NCI-H2029 treated with DMSO at 0.1 percent for 48 hours (cell line): ENCODE measurements at places on chromosomes 13 and 19.
A peak's percentile ranks its signal among the peaks of the same experiment; 100 is the strongest.

DNA sequence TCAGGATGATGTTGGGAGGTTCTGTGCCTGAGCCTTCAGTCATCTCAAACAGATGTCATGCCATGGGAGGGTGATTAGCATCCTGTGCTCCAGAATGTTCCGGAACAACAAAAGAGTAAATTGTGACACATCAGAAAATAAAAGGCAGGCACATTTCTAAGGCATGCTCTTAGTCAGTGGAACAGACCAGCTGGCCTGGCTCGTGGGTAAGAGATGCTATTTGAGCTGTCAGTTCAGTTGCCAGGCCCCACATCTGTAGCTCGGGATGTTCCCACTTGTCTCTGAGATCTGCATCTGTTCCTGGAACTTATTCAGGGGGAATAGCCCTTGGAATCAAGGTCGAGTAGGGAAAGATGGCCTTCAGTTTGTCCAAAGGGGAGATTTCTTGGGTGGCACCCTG, 26.0 kb downstream of the OLFM4 start:
- no peak for DNase-seq

- DNase-seq: peak; percentile 70
Observed at GRCh38 chr19:10191347-10191746, 3.4 kb downstream of the DNMT1 start.

GRCh38 chr19:41189425-41190065, 3.5 kb upstream of the CYP2S1 start:
- DNase-seq: no peak

DNA sequence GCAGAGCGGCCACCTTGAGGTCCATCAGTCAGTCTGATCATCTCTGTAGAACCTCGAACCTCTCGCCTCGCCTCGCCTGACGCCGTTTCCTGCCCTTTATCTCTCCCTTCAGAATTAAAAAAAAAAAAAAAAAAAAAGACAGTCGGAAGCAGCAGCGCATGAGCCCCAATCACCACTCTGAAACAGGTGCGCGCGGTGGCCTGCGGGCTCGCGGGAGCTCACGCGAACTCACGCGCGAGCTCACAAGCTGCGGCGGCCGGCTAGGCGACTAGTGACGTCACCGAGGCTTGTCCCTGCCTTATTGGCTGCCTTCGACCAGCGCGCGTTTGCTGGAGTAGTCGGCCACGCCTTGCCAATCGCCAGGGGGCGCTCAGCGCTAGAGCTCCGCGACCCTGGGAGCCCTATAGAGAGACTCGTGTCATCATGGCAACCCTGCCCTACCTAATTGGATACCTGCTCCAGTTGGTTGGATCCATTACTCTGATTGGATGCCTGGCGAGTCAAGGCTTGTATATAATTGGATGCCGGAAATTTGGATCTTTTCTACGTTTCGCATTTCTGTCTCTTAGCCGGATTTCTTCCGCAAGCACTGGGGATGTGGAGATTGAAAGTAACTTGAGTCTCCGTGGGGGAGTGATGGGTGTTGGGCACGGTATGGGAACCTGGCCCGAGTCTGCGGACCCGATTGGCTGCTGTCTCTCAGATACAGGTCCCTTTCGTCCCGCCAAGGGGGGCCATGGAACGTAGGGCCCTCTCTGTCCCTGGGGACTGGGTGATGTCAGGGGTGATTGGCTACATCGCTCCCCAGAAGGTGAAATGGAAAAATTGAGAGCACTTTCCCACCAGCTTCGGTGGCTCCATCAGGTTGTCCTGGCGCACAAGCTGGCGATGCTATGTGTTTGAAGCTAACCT, 31.6 kb downstream of the SYT3 start:
- no peak for DNase-seq

DNA sequence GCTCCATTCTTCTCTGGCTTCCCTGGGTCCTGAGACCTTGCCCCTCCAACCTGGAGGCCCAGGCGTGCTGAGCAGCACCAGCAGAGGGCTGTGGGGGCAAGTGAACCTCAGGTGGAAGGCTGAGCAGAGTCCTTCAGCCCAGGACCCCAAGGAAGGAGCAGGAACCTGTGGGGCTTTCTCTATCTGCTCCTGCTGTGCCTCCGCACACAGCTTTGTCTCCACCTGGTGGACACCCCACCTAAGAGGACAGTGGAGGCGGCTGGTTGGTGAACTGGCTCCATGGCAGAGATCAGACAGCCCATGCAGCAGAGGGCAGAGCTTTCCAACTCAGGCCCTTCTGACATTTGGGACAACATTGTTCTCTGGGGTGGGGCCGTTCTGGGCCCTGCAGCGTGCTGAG, 19.7 kb downstream of the ZFR2 start:
- no peak for DNase-seq

DNA sequence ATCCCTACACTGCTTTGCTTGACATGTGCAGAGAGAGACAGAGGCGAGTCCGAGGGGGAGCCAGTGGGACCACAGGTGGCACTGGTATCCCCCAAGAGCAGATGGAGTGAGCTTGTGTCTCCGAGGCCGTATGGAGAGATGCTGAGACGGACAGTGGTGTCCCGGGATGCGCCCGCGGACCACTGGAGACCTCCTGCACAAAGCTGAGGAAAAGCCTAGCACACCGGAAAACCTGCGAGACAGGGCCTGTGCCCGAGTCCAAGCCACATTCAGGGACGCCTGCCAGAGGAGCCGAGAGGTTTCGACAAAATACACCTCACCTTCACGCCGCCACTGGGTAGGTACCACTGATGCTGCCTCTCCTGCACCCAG, 66.0 kb upstream of the ZNF527 start:
- DNase-seq: no peak

- DNase-seq: no peak
Observed at GRCh38 chr13:40477623-40478608, 188.5 kb downstream of the FOXO1 start.

DNA sequence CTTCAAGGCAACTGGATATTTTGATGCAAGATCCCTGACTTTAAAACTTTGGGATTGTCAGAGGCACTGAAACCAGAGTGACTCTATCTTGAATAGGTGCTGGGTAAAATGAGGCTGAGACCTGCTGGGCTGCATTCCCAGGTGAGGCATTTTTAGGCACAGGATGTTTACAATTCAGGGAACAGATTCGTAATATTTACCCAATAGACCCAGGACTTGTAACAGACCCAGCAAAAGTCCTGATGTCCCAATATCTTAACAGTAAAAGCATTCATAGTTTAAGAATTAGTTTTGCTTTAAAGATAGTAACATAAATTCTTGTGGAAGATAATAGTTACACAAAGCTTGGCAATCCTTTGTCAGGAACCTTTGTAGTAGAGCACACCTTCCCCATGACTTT, 166.2 kb downstream of the FGF14 start:
- no peak for DNase-seq

GRCh38 chr13:113413898-113414282, 39.4 kb downstream of the ADPRHL1 start:
- no peak for DNase-seq

DNA sequence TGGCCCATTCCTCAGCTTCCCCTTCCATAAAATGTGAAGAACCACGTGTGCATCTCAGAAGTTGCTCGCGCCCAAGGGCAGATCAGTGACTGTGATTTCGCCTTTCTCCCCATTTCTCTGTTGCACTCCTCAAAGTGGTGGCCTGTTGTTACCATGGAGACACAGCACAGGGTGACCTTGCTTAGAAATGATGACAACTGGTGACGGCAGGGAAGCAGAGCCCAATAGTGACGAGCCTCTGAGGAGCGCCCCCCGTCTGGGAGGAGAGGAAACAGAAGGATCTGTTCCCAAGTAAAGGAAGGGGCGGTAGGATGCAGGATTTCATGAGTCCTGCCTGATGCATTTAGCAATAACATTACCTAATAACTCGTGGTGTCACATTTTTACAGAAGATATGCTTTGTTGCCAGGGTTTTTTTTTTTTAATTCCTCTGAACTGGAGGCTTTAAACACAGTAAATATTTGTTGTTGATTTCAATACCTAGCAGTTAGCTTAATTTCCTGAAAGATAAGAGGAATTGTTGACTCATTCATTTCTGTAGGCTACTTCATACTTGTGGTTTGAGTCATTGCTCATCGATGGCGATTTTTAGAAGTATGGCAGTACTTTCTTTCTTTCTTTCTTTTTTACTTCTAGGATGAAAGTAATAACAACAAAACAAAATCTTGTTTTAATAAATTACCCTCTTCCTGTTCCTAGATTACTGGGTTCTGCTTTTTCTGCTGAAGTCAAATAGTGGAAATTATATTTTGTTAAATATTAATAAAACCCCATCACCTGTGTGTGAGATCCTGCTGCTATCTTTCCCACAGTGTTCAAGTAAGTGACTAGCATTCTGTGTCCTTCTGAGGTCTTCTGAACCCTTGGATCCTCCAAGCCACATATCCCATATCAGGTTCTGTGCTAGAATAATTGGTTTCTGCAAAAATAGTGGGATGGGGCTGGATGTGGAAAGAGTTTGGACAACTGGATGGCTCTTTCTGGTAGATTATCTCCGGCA, 36.0 kb downstream of the MBNL2 start:
- no peak for DNase-seq

- DNase-seq: no peak
Observed at GRCh38 chr19:52507266-52507665, 20.2 kb upstream of the ZNF808 start.

- DNase-seq: no peak
Observed at GRCh38 chr13:99977912-99978798, 3.4 kb upstream of the ZIC2 start.

GRCh38 chr19:51107406-51108065, 673 bp downstream of the CTU1 start:
- DNase-seq: no peak

DNA sequence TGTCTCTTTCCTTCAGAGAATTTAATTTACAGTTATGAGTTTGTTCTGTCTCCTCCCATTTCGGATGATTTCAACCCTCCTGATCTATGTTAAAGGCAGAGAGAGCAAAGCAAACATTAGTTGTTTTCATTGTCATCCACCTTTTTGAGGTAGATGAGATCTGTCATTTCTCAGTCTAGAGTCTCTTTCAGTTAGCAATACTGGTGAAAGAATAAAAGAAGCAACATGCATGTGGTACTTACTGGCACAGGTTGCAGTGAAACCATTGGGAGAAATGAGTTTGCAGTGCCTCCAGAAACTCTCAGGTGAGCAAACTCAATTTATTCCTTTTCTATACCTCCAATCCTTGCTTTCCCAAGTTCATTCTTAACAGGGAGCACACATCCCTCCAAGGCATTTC, 99.4 kb downstream of the RBM26 start:
- no peak for DNase-seq
